Spinal cord (tissue), 10 donors: ENCODE measurements at places on chromosomes 5 and 9.

DNA sequence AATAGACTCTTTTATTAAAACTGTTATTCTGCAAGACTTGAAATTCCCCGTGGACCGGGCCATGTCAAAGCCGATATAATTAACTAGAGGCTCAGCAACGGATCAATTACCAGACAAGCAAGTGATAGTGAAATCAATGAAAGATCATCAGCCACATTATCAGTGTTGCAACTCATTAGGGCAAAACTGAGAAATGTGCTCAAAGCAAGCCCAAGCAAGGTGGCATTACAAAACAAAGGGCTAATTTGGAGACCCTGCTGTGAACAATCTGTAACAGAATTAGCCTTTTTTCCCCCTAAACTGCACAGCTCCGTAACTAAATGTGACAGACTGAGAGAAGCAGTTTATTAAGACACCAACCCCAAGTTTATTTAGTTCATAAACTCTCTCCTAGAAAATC is 140.3 kb downstream of the BNC2 start:
- DNase-seq = no peak

DNA sequence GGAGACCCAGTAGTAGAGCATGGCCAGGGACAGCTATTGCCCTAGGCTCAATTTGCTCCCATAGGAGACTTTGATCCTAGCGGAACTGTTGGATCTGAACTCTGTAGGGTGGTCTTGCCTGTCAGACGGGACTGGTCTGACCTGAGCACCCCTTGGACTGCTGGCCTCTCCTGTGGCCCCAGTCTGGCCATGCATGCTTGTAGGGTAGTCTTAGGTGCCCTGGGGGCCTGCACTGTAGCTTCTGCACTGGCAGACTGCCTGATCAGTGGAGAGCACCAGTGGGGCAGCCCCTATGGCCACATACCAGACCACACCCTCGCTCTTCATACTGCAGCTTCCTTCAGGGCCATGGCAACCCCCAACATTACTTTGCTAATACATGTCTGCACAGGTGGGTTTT is 396.1 kb upstream of the GRAMD2B start:
- no peak for DNase-seq

- DNase-seq = no peak
Measured at GRCh38 chr5:9681706-9682105, 51.6 kb upstream of the TAS2R1 start.

DNA sequence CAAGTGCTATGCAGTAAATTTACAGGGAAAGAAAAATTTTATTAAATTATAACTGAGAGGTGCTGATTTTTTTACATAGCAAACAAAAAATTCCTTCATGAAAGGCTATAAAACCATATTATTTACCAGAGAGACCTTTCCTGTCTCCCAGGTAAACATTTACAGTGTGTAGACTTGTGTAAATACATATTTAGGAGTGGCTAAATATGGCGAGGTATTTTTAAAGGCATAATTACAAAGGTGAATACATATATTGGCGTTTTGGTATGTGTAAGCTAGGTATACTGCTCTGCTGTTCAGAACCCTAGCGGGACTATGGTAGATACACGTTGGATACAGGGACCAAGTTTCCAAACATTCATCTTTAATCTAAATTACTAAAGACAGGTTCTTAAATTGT is 170.6 kb upstream of the MEF2C start:
- no peak for DNase-seq

DNA sequence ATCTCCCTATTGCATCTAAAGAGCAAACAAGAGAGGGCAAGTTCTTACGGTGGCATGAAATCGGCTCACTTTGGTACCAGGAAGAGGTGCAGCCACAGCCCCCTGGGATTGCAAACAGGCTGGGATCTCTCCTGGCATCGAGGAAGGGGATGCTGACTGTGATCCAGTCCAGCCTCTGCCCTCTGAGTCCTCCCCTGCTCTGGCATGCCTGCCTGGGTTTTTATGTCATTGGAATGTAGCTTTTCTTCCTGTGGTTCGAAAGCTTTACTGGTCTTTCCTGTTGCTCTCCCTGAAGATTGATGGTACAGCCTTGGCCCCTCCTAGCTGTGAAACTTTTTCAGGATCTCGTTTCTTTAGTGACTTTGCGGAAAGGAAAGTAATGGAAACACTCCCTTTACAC is 6.6 kb downstream of the SLC46A2 start:
- DNase-seq = no peak

DNA sequence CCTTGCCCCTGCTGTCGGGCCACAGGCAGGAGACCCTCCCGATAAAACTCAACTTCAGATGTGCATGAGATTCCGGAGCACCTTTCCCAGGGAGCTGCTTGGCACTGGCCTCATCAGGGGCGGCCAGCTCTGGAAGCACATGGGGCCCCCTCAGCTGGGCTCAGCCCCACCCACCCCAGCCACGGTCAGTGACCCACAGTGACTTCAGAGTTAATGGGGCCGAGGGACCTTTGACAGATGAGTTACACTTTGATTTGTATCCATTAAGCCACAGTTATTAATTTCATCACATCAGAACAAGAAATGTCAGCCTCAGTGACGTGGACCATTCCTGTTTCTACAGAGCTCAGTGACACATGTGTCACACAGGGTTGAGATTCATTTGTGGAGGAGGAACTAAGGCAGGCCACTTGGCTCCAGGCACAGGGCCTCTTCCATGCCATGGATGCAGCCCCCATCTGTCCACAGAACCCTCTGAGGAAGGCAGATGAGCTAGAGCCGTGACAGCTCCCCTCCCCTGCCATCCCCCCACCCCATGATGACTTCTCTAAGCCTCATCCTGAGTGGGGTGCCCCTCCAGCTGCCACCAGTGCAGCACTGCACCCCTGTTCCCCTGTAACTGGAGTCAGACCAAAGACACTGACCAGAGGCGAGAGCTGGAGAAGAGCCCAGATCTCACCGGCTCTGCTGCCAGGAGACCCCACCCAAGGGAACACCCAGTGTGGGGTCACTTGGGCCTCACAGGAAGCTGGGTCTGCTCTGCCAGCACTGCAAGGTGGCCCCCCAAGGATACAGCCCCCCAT is 69.4 kb upstream of the ADAMTS2 start:
- DNase-seq = no peak

DNA sequence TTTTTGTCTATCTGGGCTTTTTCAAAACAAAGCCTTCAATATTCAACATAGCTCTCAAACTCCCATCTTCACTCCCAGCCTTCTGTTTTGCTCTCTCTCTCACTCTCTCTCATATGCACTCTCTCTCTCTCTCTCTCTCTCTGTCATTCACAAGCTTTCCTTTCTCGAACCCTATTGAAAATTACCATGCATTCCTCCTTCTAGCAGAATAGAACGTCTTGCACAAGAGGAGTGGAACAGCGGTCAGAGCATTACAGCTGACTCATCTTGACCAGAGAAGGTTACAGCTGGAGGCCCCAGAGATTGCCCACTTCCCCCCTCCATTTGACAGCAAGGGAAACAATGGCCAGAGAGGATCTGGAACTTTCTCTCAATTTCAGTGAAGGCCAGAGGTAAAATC is 51.0 kb upstream of the LIFR start:
- DNase-seq = no peak

GRCh38 chr5:59588922-59589321 is 304.6 kb downstream of the PDE4D start:
- no peak for DNase-seq

GRCh38 chr5:96683810-96684209 is 21.6 kb downstream of the CAST start:
- DNase-seq = no peak

DNA sequence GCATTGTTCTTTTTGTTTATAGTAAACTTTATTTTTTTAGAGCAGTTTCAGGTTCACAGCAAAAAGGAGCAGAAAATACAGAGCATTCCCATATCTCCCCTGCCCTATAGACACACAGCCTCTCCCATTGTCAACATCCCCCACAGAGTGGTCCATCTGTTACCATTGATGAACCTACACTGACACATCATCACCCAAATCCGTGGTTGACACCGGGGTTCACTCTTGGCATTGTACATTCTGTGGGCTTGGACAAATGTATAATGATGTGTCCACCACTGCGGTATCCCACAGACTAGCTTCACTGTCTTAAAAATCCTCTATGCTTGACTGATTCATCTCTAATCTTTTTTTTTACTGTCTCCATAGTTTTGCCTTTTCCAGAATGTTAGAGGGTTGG is 120.7 kb upstream of the SPATA31C2 start:
- DNase-seq = no peak

GRCh38 chr9:131298341-131298740 is 8.8 kb downstream of the PLPP7 start:
- no peak for DNase-seq

GRCh38 chr9:30289435-30289834 is 2095.0 kb upstream of the ACO1 start:
- DNase-seq = no peak

DNA sequence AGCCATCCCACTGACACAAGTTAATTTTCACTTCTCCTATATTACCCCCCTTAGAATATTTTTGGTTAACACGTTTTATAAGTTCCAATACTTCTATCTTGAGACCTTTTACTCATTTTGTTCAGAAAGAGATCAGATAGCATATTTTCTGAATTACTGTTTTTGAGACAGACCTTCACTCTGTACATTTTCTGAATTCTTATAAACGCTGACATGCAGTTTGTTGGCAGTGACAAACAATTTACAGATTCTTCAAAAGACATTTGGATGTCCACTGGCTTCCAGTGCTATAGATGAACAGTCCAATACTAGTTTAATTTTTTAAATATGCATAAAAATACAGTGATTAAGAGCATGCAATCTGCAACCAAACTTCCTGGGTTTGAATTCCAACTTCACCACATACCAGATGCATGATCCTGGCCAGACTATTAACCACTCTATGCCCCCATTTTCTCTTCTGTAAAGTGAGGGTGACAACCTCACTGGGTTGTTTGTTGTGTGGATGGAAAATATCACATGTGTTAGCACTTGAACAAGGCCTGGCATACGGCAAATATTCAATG is 142.1 kb downstream of the AGTPBP1 start:
- DNase-seq = no peak

- no peak for DNase-seq
Measured at GRCh38 chr5:122864400-122864799, 19.0 kb downstream of the SNX24 start.

DNA sequence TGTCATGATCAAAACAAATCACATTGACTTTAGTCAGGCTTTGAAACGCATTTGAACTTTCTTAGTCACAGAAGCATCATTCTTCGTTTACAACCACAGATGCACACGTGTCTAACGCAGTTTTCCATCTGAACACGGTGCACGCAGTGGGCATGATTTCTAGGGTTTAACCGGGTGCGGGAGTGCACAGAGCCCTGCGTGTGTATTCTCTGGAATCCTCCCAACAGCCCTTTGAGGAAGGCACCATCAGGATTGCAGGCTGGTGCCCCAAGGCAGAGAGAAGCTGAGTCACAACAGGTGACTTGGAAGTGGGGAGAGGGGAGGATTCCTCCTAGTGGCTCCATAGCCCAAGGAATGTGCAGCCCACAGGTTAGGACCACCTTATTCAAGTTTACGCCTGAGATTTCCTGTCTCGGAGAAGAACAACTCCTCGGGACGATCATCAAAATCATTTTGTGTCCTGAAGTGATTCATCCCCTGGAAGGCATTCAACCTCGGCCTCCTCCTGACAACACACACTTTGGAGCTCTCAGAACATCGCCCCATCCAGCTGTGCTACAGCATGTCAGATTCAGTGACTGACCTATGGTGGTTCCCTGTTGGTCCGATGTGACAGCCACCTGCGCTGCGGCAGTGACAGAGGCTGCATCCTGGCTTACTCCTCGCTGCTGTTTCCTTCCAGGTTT is 13.1 kb downstream of the ROPN1L start:
- DNase-seq = no peak

GRCh38 chr5:111972080-111972479 is 215.1 kb upstream of the NREP start:
- no peak for DNase-seq

DNA sequence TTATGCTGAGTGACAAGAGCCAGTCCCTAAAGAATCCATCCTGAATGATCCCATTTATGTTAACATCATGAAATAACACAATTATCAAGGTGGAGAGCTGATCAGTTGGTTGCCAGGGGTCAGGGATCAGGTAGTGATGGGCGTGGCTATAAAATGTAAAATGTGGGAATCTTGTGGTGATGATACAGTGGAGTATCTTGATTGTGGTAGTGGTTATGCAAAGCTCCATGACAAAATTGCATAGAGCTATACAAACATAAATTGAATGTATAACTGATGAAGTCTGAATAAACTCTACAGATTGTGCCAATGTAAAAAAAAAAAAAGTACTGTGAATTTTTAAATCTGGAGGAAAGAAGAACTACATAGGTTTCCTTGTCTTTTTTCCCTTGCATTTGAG is 104.6 kb upstream of the SPATA31C2 start:
- no peak for DNase-seq

DNA sequence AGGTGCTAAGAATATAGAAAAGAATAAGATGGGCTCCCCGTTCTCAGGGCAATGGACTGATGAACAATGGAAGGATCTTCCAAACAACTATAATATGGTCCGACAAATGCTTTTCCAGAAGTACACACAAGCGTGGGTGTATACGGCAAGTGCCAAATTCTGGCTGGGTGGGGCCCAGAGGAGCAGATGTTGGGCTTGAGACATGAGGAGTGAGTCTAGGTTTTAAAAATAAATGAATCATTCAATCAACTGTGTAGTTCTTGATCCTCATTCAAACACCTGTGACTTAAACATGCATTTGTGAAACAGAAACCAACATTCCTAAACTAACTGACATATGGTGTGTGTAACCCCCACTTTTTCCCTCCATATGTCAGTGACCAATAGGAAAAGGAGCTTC is 47.9 kb downstream of the MFAP3 start:
- no peak for DNase-seq

DNA sequence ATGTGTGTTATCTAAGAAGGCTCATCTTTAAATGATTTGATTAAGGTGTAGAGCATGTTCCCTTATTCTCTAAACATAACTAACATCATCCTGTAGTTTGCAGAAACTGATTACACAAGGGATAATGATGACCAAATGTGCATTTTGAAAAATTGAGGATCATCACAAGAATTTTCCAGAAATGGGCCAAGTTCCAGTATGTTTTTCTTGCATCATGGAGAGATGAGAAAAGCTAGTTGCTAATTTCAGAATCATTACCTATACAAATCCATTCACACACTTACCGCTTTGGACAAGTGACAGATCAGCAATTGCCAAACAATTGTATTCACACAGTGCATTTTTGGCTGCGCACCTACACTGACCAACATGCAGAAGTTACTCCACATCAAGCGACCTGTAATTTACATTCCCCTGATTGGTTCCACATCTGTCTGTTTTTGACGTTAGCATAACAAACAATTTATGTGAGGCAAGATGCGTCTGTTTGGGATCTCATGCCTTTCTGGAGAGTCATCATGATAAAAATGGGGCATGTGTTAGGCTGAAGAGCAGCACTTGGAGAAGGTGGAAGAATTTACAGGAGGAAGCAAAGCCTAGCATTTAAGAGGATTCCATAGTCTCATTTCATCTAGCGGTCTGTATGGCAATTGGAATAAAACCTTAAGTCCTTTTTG is 2.8 kb upstream of the BNC2 start:
- no peak for DNase-seq

- DNase-seq = no peak
Measured at GRCh38 chr5:35657877-35658276, 40.2 kb downstream of the SPEF2 start.
